ENCODE measurements at places on chromosomes 16 and 17. TPM values are rescaled to one million over a fixed set of nuclear protein-coding genes. Genes with fewer than 3 reads are reported as not detected.

APOBR gene
- total RNA-seq = 0.10 TPM

MYH3 gene
- not detected for total RNA-seq

JUP gene
- total RNA-seq = 57.8 TPM

TEX14 gene
- total RNA-seq = not detected

CCL8 gene
- total RNA-seq = not detected

CCNF gene
- 48.2 TPM for total RNA-seq

PDF gene
- 28.3 TPM for total RNA-seq

ASB16 gene
- total RNA-seq = not detected

LRRC75A gene
- 0.24 TPM for total RNA-seq

All from G401 (cell line).